Stimulated activated CD4-positive, alpha-beta T cell treated with anti-CD3 and anti-CD28 coated beads, Interleukin-1b, Interleukin-23, amount 100 ng/mL, for 48 hours (primary cell): ENCODE measurements at places on chromosomes 1 and 21.

DNA sequence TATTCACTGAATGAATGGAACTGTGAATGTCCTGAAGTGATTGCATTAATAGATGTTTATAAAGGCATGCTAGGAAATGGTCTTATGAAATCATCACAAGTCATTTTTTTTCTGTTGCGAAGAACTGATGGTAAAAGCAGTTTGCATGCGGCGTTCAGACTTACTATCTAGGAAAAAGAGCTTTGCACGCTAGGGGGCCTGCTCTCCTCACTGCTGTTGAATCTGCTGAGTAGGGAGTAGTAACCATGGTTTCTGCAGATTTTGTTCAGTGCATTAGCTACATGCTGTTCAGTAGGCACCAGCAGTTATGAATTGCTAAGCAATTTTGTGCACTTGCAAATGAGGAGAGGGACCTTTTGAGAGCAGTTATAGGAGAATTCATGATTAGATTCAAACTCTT lies 57.9 kb downstream of the CENPF start:
- no peak for DNase-seq

DNA sequence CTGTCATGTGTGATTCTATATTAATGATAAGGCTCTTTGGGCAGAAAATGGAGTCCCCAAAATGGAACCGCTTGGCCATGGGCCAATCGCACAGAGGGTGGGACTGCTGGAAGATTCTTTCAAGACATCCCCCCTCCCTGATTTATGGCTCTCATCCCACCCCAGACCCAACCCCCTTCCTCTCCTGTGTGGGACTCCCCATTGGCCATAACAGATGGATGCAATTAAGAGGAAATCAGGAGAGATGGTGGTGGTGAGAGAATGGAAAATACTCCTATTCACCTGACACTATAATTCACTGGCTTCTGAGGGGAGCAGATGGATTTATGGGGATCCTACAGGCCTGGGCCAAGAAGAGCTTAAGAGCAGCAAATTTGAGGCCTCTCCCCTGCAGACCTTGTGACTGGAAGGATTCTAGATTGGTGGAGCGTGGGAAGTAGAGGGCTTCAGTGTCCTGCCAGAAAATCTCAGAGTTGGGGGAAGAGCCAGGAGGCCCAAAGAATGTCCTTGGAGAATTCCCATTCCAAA lies 1.7 kb downstream of the IGFN1 start:
- DNase-seq = no peak

GRCh38 chr1:94688646-94689045 lies 131.5 kb upstream of the SLC44A3 start:
- no peak for DNase-seq

GRCh38 chr1:180927841-180928240 lies 15.1 kb downstream of the KIAA1614 start:
- DNase-seq = no peak

- no peak for DNase-seq
These were observed 46.9 kb upstream of the TMEM51 start for GRCh38 chr1:15106608-15107007.

DNA sequence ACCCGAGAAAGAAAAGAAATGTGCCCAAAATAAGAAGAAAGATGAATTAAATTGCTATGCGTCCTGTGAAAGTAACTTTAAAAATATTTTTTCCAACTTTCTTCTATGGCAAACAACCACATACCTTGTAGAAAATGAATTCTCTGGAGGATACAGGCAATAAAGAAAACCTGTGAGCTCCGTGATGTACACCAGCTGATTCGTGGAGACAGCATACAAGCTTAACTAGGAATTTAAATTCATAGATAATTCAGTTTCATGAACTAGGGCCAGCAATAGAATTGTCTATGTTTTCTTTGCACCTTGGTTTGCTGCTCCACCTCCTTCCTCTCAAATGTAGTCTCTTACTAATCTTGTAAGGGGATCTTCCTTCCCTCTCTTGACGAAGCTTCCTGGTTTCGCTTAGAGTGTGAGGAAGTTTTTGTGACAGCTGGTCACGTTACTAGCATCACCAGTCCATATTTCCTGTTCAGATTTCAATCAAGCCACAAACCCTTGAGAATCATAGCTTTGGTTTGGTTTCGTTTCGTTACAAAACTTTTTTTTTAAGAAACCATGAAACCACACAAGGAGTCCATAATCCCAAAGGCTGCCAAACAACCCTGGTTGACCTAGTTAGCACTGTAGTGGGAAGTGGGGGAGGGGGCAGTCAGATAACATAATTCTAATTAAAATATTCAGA lies 35.8 kb downstream of the GREM2 start:
- DNase-seq = no peak

GRCh38 chr21:40291560-40291959 lies 424.3 kb downstream of the PCP4 start:
- no peak for DNase-seq
